Jurkat, Clone E6-1 (cell line): ENCODE measurements at places on chromosomes 11 and 22.

DNA sequence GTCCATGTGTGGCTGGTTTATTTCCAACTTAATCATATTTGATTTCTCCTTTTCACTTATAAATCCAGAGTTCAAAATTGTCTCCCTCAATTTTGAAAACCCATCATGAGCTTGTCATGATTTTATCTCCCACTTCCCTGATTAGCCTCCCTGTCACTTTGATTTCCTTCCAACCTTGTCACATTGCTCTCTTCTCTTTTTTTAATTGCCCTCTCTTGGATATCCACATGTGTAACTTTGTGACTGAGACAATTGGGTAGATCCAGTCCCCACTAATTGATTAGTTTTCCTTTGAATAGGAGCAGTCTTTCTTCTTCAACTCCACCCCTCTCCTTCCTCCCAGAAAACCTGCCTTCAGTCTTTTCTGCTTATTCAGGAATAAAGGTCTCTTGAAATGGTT lies 2.4 kb downstream of the TEF start:
- no peak for DNase-seq

- peak; percentile 32 for DNase-seq
Measured at GRCh38 chr11:120715239-120715638, 203.7 kb downstream of the GRIK4 start.

DNA sequence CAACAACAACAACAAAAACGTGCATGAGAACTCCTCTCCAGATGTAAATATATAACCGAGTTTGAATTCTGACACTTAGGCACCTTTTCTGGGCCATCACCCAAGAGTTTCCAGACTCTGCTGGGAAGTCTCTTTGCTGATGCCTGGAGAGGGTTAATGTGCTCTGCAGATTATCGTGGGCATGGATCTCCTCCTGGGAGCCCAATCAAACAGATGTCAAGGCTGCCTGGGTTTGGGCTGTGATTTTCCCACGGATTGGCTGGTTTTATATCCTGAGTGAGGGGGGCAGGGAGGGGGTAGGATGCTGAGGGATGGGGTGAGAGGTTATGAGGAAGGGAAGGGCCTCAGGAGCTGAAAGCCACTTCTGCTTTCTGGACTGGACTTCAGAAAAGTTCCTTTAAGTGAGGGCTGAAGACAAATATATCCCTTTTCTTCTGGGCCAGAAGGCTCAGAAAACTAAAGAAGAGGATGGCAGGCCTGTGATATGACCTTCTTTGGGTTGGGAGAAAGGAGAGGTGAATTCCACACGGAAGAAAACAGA lies 4.2 kb downstream of the ELF5 start:
- DNase-seq = no peak

DNA sequence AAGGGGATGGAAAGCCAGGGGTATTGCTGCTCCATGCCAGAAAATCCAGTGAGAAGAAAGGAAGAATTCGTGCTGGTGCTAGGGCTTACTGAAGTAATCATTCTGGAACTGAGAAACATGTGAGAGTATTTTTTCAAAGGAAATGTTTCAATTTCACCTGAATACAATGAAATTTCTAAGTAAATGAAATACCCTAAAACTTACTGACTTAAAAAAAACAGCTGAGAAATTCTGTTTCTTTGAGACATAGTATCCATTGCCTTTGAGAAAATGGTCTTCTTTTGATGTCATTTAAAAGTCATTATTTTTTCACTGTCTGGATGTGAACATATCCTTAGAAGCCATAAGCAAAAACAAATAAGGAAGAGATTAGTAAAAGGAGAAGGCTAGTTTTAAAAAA lies at the start of gene OR51V1:
Gene OR51V1, minus strand, starts transcription at position 101 of the 400 bp plus-strand sequence. Its CDS starts 0 bp downstream, at position 101.
- DNase-seq = no peak

DNA sequence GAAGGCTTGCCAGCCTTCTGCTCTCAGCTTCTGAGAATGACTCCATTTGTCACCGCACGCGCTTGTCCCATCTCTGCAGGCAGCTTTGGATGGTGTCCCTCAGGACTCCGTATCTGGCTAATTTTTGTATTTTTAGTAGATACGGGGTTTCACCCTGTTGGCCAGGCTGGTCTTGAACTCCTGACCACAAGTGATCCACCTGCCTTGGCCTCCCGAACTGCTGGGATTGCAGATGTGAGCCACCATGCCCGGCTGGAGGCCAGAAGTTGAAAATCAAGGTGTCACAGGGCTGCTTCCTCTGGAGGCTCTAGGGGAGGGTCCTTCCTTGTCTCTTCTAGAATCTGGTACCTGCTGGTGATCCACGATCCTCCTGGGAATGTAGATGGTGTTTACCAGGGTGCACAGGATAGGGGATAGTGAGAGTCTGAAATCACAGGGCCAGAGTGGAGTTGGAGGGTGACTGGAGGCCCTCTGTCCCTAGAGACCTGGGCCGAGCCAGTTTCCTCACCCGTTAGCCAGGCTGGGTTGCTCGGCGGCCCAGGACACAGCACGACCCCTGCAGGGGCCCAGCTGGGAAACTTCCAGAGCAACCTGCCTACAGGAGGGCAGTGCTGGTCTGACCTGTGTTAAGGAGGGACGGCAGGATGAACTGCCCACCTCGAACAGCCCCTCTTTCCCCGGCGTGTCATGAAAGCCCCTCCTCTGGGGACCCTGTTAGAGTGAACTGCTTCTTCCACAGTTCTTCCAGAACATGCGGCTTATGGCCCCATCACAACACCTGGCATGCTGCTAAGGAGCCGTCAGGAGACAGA lies 48.9 kb upstream of the SHANK2 start:
- no peak for DNase-seq

- no peak for DNase-seq
Measured at GRCh38 chr11:129935723-129936122, 40.3 kb upstream of the NFRKB start.

GRCh38 chr11:62566247-62566646 lies 7.4 kb downstream of the EEF1G start:
- DNase-seq = no peak

- peak; percentile 18 for DNase-seq
Measured at GRCh38 chr11:33835143-33835878, 56.6 kb downstream of the LMO2 start.

DNA sequence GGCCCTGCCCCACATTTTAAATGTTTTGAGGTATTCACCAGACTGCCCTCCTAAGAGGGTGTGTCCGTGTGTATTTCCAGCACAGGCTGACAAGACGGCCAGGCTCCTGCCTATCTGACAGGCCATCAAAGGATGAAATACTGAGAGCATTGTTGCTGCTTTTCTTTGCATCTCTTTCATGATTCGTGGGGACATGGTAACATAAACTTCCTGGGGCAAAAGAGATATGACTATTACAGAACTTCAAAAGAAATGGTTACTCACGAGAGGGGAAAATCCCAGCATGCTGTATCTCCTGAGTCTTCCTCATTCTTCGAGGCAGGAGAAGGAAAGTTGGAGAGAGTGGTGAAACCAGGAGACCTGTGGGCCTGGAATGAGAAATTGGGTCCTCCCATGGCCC lies 10.3 kb upstream of the BIK start:
- no peak for DNase-seq

GRCh38 chr11:110087812-110088534 lies 5.2 kb upstream of the ZC3H12C start:
- no peak for DNase-seq

DNA sequence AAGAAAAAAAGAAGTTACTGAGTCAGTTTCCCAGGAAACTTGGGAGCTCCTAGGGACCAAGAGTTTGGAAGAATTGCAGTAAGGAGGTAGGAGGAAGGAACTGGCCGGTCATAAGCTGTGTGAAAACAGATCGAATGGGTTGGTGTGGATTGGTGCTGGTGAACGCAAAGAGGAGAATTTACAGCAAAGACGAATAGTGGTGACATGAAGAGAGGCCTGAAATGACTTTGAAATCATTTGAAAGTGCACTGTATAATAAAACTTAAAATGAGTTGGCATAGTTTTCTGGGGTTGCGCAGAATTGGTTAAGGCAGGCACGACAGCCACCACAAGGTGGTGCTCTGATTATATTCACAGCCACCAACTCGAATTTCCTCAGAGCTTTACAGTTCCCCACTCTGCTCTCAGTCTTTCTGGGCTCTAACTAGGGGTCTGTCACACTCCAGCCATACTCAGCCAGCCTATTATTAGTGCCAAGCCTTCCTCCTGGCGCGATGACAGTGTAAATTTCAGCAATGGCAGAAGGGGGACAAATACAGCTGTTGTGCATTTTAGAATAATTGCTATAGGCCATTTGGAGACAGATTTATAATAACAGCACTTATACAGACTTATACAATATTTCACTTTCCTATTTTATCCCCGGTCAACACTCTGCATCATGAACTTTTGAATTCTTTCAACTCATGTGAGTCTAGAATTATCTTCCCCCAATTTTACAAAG lies 8.3 kb upstream of the HTR3B start:
- DNase-seq = no peak

GRCh38 chr22:46841522-46841921 lies 79.1 kb downstream of the TBC1D22A start:
- DNase-seq = no peak

GRCh38 chr22:45932071-45932470 lies 44.9 kb downstream of the WNT7B start:
- DNase-seq = no peak

- DNase-seq = no peak
Measured at GRCh38 chr11:74478877-74479731, 11.8 kb upstream of the KCNE3 start.

- no peak for DNase-seq
Measured at GRCh38 chr11:10042699-10043098, 251.3 kb downstream of the SBF2 start.
